ENCODE measurements at places on chromosomes 7 and 10.

- no peak for DNase-seq
Measured at GRCh38 chr7:106504645-106505044, 156.3 kb downstream of the CCDC71L start.

DNA sequence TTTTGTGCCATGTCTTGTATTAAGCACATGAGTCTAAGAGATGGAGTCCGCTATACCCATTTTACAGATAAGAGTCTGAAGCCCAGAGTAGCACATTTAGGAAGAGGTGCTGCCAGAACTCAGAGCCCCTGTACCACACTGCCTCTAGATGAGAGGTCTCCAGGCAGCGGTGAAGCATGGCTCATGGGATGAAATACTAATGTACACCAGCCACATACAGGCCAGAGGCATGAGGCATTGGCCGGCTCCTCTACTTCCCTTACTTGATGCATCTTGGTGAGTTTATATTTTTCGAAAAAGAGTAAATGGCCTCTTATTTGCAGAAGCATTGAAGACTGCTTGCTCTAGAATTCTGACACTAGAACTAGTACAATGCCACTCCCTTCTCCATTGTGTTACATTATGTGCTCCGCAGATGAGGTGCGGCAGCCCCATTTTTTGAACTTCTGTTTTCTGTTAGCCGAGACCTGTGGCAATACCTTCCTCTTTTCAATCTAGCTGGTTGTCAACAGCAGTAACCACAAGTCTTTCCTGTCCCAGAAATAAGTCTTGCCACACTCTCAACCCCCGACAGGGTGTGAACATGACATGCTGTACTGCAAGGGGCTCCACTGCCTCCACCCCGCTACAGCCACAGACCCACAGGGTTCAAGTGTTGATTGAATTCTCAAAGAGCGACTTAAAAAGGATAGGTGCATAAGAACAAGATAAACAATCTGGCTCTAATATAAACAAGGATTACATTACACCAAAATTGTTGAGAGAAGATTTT, 145.3 kb downstream of the CELF2 start:
- peak; percentile 62 for DNase-seq

- no peak for DNase-seq
Measured at GRCh38 chr10:43701295-43701694, 52.6 kb upstream of the ZNF32 start.

GRCh38 chr10:72308320-72308987, 34.7 kb downstream of the DDIT4 start:
- DNase-seq: no peak

- DNase-seq: peak; percentile 42
Measured at GRCh38 chr7:5143935-5144903, 45.8 kb upstream of the WIPI2 start.

GRCh38 chr7:122136078-122136477, 8.0 kb downstream of the AASS start:
- DNase-seq: no peak

DNA sequence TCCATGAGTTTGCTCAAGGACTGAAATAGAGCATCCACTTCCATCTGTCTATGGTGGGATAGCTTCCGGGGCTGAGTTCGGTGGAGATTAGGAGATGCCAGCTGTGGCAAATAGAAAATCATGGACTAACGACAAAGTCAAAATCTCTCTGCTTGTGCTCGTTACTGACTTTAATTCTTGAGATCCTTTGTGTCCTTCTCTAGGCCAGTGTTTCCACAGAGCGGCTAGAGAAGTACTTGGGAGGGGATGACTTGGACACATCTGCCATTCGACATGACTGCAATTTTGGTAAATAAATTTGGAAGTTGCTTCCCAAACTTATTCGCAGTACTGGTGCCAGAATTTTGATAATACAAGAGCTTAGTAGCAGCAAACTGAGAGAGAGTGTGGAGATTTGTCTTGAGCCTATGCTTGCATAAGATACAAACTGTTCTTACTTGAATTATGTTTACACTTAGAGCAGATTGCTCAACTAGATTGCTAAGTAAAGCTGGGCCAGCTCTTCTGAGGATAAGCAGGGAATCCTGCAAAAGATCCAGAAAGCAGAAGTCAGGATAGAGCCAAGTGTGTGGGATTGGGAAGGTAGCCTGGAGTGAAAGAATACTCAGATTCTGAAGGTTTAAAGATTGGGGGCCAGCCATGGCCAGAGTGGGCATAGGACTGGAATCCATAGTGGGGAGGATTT, 27.6 kb downstream of the ABCC2 start:
- DNase-seq: no peak

GRCh38 chr10:91621483-91622113, 11.3 kb downstream of the PPP1R3C start:
- no peak for DNase-seq

GRCh38 chr10:132365102-132365501, 31.9 kb upstream of the PWWP2B start:
- DNase-seq: no peak

- no peak for DNase-seq
Measured at GRCh38 chr7:120760050-120760449, 97.9 kb downstream of the TSPAN12 start.

DNA sequence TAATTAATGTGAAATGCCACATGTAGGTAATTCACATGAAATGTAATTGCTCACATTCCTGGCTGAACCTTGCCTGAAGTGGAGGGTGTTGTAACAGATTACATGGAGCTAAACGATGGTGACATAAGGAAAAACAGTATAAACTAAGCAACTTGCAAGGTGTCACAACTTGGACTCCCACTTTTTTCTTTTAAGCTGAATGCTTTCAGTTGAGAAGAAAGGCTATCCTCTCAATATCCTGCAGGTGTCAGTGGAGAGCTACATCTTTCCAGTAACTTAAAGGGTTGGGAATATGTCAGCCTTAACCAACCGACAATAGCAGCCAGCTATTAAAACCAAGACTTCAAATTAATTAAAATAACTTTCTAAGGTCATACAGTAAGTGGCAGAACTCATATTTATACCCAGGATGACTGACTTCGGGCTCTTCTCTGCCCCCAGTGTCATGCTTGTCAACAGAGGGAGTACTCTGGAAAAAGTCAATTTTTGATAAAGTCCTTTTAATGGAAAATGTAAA, 33.7 kb downstream of the NRBF2 start:
- DNase-seq: no peak

DNA sequence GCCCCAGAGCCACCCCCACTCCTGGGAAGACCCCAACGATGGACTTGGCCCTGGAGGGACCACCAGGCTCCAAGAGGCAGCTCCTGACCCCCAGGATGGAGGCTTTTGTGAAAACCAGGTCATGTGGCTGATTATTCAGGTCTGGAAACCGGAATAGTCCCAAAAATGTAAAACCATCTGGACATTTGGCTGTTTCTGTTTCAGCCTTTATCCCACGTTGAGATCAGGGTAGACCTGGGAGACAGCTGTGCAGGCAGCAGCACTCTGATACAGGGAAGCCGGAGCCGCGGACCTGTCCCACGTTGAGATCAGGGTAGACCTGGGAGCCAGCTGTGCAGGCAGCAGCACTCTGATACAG, 7.1 kb upstream of the ADGRA1 start:
- no peak for DNase-seq

DNA sequence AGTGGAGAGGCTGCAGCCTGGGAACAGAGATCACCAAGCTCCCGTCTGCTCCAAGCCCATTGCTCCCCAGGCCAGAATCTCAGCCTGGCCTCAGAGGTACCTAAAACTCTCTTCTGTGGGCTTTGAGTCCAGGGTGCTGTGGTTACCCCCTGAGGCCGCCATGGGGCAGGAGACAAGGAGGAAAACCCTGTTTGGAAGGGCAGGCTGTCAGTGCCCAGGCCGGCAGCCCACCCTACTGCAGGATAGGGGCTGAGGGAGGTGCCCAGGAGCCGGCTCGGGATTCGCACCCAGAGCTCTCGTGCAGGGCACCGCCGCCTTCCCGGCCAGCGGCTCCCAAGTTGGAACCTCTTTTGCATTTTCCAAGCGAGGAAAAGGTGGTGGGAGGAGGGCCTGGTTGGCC, 24.5 kb downstream of the UNCX start:
- no peak for DNase-seq

- DNase-seq: no peak
Measured at GRCh38 chr10:22986771-22987542, 59.1 kb downstream of the ARMC3 start.

GRCh38 chr7:83677180-83677866, 28.4 kb upstream of the SEMA3E start:
- no peak for DNase-seq

DNA sequence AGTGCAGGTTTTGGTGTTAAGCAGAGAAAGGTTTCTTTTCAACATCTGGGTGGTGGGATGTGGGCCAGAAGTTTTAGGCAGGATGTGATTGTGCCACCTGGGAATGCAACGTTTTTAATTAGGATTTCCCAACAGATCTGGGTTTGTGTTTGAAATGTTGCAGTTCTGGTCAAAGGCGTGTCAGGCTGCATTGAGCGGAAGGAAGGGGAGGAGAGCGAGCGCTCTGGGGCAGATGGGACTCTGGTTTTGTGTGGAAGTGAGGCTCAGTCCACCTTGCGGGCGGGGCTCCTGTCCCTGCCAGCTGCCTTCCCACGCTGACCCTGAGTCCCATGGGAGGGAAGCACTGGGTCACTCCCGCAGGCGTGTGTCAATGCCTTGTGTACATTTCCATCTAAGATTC, 767.7 kb downstream of the KCNMA1 start:
- no peak for DNase-seq

DNA sequence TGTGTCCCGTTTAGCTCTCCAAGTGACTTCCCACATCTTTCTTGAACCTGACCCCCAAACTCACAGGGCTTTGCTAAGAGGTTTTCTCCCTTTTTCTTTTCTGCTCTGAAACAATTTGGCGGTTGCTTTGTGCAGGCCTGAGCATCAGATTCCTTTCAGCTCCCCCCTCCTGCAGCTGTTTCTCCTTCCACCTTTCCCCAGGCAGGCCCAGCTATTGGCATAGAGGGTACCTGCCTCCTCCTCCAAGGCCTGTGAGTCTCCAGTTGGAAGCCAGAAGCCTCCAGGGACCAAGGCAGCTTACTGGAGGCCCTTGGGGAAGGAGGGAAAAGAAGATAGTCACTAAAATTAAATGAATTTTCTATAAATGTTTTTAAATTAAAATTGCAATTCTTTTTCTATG, 7.7 kb downstream of the VAX1 start:
- no peak for DNase-seq

GRCh38 chr10:70053841-70054288, 1.2 kb downstream of the MACROH2A2 start:
- no peak for DNase-seq

- DNase-seq: no peak
Measured at GRCh38 chr7:140521421-140521820, 42.1 kb upstream of the MKRN1 start.

GRCh38 chr7:150994141-150994837, 3.5 kb downstream of the NOS3 start:
- DNase-seq: no peak

GRCh38 chr10:30518907-30519306, 84.9 kb downstream of the MAP3K8 start:
- no peak for DNase-seq

- DNase-seq: no peak
Measured at GRCh38 chr10:73206385-73206784, 38.5 kb downstream of the FAM149B1 start.

- no peak for DNase-seq
Measured at GRCh38 chr7:44150966-44151941, 10.1 kb upstream of the MYL7 start.

DNA sequence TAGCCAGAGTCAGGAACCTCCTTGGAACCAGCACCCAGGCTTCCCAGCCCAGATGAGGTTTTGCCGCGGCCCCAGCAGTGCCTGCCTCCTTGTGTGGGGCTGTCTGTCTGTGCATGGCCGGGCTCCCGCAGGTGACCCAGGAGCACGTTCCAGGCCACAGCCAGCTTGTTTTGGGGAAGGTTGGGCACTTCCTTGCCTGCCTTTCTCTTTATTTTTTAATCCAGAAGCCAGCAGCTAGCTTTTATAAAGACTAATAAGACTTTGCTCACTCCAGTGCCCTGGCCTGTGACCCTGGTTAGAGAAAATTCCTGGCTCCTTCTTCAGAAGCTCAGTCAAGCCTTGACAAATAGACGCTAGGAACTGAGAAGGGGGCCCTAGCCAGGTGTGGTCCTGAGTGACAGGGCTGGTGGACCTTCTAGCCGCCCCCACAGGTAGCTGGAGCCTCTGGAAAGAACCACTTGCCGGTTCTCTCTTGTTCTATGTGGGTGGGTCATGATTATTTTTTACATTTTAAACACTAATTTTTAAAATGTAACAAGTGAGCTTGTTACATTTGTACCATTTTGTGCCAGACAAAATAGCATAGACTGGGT, 837 bp downstream of the SLC29A3 start:
- DNase-seq: no peak

DNA sequence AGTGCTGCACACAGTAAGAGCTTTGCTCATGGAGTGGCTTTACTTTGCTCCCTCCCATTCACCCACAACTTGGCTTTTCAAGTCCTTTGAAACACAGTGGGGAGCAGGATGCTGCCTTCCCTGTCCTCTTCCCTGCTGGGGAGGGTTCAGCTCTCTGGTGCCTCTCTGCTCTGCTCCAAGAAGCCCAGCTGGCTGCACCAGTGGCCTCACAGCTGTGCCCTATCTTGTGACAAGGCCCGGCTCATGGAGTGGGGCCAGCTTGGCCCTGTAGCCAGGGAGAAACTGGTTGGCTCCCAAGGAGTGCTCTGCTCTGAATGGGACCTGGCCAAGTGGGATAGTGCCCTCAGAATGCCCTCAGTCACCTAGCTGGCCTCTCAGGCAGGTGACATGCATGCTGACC, 212.3 kb upstream of the ZMIZ1 start:
- DNase-seq: no peak

DNA sequence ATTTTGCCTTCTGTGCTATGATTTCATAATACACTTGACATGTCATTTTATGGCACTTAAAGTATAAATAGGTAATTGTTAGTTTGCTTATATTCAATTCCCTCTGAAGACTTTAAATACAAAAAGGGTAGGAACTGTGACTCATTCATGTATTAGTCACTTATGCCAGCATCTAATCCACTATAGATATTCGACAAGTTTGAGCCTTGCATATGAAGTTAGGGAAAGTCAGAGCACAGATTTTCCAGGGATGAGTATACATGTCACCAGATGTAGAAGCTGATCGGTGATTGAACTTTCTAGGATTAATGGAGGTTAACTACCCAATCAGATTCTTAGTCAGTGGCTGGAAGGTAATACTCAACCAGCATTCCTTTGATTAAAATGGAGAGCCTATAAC, 1321.5 kb downstream of the XPNPEP1 start:
- DNase-seq: no peak

DNA sequence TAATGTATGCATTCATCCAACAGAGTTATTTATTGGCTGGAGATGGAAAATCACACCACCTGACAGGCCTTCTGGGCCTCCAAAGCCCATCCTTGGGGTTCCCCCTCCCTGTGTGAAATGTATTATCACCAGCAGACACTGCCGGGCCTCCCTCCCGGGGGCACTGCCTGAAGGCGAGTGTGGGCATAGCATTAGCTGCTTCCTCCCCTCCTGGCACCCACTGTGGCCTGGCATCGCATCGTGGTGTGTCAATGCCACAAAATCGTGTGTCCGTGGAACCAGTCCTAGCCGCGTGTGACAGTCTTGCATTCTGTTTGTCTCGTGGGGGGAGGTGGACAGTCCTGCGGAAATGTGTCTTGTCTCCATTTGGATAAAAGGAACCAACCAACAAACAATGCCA, 15.3 kb downstream of the TACR2 start:
- DNase-seq: no peak
